ENCODE measurements at places on chromosomes 11 and 22.

DNA sequence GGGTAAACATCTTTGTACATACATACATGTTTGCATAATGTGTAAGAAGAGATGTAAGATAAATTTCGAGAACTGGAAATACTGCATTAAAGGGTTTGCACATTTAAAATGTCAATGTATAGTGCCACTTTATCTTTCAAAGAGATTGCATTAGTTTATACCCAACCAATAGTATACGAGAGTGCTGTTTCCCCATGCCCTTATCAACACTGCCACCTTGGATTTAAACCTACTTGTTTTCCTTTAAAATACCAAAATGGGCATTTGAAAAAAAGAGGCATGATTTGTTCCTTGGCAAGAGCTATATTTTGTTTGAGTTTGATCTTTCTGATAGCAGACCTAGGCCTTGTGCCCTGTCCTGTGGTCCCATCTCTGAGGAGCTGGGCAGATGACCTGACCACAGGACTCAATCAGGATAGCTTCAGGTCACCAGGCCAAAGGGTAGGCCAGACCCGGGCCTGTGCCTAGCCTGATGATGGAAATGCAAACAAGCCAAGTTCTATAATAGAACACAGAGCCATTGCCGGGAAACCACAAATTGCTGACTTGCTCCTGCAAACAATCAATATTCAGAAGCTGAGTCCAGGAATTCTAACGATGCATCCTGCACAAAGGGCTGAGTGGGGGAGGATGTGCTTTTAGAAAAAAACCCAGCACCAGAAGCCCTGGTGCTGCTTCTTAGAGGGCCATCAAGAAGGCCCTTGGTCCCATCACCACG, 16.9 kb upstream of the ALG8 start:
- peak; percentile 31 for DNase-seq

GRCh38 chr11:60973699-60974098, 2.2 kb downstream of the CD6 start:
- no peak for DNase-seq

- DNase-seq: peak; percentile 68
Observed at GRCh38 chr11:285894-286220, 3.1 kb upstream of the PGGHG start.

- no peak for DNase-seq
Observed at GRCh38 chr22:41822317-41823057, 10.4 kb upstream of the SREBF2 start.

DNA sequence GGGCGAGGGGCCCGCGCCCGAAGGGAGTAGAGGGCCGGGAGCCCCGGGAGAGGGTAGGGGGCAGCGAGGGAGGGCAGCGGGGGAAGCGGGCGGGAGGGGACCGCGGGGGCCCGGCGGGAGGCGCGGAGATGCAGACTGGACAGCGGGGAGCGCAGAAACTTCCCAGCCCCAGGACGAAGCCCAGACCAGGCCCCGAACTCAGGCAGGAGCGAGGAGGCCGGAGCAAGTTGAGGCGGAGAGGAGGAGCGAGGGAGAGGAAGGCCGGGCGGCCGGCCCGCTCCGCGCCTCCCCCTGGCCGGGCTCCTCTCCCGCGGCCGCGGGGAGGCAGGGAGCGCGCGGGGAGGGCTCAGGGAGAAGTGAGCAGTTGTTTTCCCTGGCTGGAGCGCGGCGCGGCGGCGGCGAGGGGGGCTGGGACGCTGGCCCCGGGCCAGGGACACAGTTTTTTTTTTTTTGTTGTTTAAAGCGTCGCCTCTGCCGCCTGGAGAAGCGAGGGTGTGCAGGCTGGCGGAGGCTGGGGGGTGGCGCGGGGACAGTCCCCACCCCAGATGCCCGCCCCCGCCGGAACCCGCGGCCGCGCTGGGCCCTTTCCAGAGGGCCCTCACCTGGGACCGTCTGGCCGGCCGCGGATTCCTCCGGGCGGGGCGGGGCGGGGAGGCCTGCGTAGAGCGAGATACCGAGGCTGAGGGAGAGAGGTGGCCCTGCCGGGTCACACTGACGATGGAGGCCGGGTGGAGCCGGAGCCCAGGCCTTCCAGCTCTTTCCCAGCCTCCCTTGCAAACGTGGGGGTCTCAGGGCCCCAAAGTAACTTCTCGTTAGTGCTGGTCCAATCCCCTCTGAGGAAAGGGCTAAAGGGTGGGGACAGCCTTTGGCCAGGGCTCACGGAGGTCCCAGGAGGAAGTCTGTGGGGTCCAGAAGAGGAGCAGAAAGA, at the start of gene LTBP3:
TSS of gene LTBP3 (minus strand) at position 358 of the 928 bp plus-strand sequence. CDS start 400 bp downstream, outside the sequence.
- DNase-seq: peak; percentile 89

GRCh38 chr11:91978747-91979146, 245.9 kb upstream of the FAT3 start:
- no peak for DNase-seq

DNA sequence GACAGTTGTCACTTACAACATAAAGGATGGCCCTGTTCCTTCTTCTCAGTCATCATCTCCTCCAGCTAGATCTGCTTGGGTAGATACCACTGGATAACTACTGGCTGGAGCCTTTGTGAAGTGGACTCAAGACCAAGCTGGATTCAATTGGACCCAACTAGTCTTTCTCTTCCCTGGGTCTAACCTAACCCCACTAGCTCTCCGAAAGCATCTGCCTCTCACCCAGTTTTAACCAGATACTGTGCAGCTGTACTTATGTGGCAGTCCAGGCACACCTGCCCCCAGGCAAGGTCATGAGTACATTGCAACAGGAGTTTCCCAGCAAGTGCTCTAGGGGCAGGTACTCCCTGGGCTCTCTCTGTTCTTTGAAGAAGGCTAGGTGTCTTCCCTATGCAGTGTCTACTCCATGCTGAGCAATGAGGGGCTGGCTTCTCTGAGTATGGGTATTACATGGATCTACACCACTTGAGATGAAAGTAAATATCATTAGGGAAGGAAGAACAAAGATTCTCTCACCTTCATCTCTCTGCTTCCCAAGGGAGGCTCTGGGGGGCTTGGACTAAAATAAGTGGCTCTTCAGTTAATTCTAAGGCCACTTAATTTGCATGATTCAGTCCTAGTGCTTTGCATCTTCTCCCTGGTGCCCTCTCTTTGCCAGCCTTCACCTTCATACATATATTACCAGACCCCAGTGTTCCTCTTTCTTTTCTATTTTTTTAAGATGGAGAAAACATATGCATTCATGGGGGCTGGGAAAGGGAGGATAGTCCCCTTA, 236.1 kb downstream of the NXPE2 start:
- DNase-seq: no peak

DNA sequence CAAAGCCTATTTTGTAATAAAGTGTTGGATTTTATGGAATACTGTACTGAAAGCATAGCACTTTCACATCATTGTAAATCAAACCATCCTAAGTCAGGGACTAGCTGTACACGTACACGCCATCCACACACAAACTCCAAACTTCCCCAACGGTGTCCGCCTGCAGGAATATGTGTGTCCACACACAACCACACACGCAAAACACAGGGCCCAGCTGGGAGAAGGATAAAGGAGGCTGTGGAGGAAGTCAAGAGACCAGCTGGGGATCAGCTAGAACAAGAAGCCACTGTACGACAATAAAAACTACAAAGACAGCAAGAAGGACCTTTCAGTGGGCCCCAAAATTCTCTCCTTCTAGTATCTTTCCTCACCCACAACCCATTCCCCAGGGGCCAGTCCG, 1.6 kb downstream of the TRIM29 start:
- DNase-seq: no peak
